ENCODE measurements at places on chromosomes 5 and 9.

GRCh38 chr9:121312169-121312568 is 44.2 kb downstream of the GSN start:
- no peaks in the 10 kb centered on the region for H3K4me1 ChIP-seq
- no peaks in the 10 kb centered on the region for H3K27me3 ChIP-seq
- no peak for DNase-seq
- peaks cover 97% of the 10 kb centered on the region for H3K36me3 ChIP-seq

DNA sequence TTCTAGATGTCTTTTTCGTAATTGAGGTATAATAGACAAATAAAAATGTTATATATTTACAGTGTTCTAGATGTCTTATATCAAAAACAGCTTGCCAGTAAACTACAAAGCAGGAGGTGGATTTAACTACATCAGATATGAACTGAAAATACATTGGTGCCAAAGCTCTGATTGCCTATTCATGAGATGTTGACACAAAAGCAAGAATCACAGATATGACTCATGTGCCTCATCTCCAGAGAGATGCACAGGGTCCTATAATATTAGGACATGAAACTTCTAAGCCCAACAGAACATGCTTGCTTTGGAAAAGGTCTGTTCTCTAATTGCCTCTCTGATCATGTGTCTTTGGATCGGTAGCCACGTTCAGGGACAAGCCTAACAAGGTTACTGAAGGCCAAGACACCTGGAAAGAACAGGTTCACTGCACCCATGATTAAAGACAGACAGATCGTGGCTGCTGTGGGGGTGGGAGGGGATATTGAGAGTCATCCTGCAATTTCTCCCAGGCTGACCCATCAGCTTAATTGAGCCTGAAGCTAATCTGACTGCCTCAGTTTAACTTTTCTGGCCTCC is 16.8 kb downstream of the ABCA1 start:
- H3K4me1 ChIP-seq, result no peaks in the 10 kb centered on the region
- no peaks in the 10 kb centered on the region for H3K27me3 ChIP-seq
- no peak overlapping the region for H3K27ac ChIP-seq
- no peak overlapping the region for H3K4me3 ChIP-seq
- no peaks in the 10 kb centered on the region for H3K36me3 ChIP-seq

DNA sequence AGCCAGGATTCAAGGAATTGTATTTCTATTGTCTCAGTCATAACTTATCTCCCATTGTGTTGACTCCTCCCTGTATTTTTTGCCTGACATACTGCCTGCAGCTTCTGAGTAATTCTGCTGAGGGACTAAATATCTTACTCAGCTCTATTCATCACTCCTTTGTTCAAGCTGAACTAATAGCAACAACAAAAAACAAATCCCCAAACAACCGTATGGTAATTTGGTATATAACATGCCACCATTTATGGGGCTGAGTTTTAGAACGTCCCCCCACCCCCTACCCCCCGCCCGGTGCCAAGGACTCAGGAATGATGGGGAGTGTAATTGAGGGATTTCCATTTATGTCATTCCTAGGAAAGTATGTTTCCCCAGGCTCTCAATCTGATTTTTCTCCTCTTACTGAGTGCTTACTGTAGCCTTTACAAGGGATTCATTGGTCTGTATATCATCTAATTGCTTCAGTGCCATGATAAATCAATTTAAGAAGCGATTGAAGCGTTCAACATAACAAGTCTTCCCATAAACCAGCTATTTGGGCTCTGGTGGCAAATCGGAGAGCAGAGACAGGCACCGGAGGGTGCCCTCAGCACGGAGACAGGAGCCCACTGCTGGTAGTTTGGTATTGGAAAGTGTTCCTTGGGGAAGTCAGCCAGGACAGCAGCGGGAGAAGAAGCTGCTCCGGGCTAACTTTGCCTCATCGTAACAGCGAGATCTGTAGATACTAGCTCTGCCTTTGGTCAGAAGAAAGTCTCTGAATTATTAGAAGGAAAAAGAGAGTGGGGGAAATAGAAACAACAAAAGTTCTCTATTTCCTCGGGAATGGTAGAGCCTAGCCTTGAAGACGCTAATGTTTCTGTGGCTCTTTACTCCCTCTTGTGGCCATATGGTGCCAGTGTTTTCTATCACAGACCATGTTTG is 40.7 kb upstream of the HSD17B4 start:
- H3K4me1 ChIP-seq, result no peaks in the 10 kb centered on the region
- no peaks in the 10 kb centered on the region for H3K27me3 ChIP-seq
- DNase-seq, result peak; percentile 66
- peak overlapping the region; percentile 49 for H3K4me3 ChIP-seq
- no peaks in the 10 kb centered on the region for H3K36me3 ChIP-seq

DNA sequence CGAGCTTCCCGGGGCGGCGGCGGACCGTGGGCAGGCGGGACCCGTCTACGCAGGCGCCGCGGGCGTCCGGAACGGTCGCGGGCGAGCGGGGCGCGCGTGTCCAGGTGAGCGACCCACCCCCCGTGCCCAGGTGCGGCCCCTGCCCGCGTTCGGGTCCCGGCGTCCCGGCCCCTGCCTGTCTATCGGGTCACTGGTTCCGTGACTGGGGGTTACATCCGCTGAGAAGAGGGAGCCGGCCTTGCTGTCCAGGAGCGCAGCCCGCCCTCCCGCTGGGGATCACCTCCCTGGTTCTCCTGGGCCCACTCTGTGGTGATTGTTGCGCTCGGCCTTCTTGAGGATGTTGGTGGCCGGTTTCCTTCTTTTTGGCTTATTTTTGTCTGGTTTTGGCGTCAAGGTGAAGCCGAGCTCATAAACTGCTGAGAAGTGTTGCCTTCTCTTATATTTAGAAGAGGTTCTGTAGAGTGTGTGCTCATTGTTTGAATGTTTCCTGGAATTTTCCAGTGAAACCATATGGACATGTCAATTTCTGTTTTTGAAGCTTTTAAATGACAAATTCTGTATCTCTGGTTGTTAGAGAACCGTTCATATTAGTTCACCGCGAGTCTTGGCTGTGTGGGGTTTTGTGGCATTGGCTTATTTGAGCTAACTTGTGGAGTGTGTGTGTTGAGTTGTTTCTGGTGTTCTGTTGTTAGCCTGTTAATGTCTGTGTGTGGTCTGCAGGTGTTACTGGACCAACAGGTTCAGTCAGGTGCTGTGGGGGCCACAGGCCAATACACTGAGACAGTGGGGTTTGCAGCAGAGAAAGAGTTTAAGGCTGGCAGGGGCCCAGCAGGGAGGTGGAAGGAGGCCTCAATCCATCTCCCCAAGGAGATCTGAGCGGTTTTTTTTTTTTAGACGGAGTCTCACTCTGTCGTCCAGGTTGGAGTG is 621 bp downstream of the CEP72 start:
- H3K27ac ChIP-seq, result no peak overlapping the region
- H3K4me3 ChIP-seq, result peak overlapping the region; percentile 52
- H3K27me3 ChIP-seq, result no peaks in the 10 kb centered on the region

- no peaks in the 10 kb centered on the region for H3K4me1 ChIP-seq
- no peak overlapping the region for H3K4me3 ChIP-seq
- no peak for DNase-seq
These were observed 298.8 kb downstream of the ASTN2 start for GRCh38 chr9:117116084-117116483.

- H3K4me1 ChIP-seq, result peaks cover 49% of the 10 kb centered on the region
- H3K27me3 ChIP-seq, result no peaks in the 10 kb centered on the region
- no peaks in the 10 kb centered on the region for H3K36me3 ChIP-seq
- H3K4me3 ChIP-seq, result no peak overlapping the region
- peak overlapping the region; percentile 85 for H3K27ac ChIP-seq
These were observed 2.5 kb downstream of the SH3PXD2B start for GRCh38 chr5:172451771-172452197.

Measured in right atrium auricular region (tissue), 2 donors.